Endodermal cell (in vitro differentiated cells): ENCODE measurements at places on chromosomes 3 and 15. TPM values are rescaled to one million over a fixed set of nuclear protein-coding genes. Genes with fewer than 3 reads are reported as not detected.

- no peak for DNase-seq
Observed at GRCh38 chr3:9155028-9155427, 94.4 kb downstream of the SRGAP3 start.

DNA sequence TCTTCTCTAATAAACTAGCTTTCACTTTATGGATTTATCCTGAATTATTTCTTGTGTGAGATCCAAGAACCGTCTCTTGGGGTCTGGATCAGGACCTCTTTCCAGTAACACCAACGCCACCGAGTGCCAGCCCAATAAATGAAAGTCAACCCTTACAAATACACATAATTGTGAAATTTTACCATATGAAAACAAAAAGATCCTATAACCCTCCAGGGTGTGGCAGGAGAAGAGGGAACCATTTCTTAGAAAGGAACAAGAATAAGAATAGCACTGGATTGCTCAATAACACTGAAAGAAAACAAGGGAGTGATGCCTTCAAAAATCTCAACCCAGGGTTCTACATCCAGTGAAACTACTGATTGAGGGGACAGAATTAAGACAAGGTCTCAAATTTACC, 51.6 kb upstream of the ACKR4 start:
- DNase-seq: no peak

DNA sequence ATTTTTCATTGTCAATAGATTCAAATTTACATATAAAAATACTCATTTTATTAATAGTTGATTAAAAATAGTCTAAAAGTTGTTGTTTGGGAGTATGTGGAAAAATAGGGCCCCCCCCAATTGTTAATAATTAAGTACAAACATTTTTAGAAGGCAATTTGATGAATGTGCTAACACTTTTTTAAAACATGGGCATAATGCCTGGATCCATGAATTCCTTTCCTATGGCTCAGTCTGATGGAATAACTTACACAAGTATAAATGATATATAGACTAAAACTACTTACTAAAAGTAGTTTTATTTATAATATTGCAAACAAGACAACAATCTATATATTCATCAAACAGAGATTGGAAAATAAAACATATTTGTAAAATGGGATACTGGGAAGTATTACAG, 247.2 kb upstream of the LRRN1 start:
- DNase-seq: no peak

GRCh38 chr3:104279617-104280016, 1087.1 kb upstream of the ALCAM start:
- DNase-seq: no peak

DNA sequence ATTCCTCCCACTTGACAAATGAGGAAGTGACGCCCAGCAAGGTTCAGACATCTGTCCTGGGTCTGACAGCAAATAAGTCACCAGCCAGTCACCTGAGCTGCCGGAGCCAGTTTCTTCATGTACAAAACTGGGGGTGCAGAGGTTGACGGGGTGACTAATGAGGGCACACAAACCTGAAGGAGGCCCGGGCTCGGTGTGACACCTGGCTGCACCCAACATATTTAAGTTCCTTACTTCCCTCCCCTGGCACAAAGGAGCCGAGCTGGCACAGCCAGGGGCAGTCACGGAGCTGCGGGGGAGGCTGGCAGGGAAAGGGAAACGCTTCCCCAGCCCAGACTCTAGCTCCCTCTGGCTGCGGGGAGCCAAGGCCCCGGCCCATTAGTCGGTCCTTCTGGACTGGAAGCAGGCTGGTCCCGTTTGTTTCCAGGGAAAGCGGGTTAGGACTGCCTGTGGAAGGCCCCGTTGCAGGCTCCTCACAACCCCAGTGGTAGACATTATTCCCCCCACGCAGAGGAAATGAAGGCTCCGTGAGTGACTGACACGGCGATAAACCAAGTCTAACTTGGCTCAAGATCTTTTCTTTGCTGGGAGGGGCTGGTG, 2.3 kb downstream of the FBXL22 start:
- peak; percentile 84 for DNase-seq

DNA sequence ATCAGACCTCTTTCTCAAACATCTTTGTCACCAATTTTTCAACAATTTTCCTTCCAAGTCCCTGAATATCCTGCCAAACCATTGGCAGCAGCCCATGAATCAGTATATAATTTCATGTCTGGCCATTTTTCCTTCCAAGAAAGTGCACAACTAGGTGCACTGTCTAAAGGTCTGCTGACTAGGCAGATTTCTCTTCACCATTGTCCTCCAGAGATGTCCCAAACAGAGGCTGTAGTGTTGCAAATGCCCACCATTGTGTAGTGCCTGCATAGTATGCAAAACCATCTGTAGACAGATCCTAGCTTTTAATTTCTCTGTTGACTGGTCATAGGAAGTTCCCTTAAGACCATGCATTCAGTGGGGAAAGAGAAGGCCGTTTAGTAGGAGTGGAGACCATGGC, 25.0 kb upstream of the GOLGA6L2 start:
- no peak for DNase-seq

DNA sequence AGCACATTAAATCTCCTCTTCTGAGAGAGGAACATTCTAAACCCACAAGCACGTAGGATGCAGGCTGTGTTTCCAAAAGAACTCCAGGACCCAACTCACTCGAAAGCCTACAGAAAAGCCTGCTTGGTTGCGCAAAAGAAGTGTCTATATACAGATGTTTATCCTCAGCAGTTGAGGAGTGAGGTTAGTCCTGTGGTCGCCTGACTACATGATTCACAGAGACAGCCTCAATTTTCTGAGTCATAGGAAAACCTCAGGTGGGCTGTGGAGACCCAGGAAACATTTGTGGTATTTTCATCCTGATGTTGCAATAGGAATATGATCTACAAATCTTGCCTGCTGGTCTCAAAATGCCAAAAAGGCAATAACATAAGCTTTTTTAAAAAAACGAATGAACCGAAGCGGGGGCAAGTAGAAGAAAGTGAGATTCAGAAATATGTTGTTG, 183.8 kb upstream of the THRB start:
- DNase-seq: no peak

DNA sequence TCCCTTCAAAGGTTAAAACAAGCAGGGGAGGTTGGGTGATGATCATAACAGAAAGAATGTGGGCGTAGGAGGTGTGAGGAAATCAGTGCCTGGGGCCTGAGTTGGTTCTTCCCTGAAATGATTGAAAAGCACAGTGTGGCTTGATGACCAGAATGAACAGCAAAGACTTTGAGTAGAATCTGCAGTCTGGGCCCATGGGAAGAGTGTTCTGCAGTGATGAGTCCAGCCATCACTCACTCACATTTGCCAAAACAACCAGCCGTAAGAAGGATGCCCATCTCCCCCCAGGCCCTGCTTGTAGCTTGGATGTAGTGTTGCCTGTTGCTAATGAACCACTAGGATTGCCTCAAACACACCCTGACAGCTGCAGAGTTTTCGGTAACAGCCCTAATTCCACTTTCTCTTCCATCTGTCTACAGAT, 67.9 kb downstream of the VGLL3 start:
- no peak for DNase-seq

DNA sequence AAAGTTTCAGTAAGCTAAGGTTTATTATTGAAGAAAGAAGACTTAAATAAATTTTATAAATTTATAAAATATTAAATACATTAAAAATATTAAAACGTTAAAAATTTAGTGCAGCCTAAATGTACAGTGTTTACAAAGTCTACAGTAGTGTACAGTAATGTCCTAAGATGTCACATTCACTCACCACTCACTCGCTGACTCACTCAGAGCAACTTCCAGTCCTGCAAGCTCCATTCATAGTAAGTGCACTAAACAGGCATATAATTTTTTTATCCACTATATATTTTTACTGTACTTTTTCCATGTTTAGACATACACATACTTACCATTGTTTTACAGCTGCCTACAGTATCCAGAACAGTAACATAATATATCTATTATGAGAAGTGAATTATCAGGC, 51.5 kb downstream of the TJP1 start:
- no peak for DNase-seq

GRCh38 chr15:68224108-68224507, 5.4 kb downstream of the CLN6 start:
- DNase-seq: no peak

- no peak for DNase-seq
Observed at GRCh38 chr3:170154084-170154483, 27.4 kb downstream of the PHC3 start.

GRCh38 chr15:38389924-38390542, 63.9 kb upstream of the FAM98B start:
- DNase-seq: peak; percentile 90

DNA sequence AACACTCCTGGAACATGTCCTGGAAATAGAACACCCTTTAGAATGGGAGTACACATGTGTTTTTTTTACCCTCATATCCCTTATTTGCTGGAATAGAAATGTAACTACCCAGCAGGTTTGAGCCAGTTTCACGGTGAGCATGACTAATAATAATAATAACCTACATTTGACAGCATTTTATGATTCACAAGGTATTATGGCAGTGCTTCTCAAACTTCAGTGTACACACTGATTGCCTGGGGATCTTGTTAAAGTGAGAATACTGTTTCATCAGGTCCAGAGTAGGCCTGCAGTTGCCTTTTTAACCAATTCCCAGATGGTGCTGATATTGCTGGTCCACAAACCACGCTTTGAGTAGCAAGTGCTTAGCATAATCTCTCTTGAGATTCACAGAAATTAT, 63.9 kb downstream of the NFKBIZ start:
- DNase-seq: no peak

- no peak for DNase-seq
Observed at GRCh38 chr15:67080118-67080899, 14.9 kb downstream of the SMAD3 start.

GRCh38 chr3:16665282-16665741, 60.1 kb upstream of the DAZL start:
- no peak for DNase-seq

- DNase-seq: no peak
Observed at GRCh38 chr3:165144271-165144670, 51.9 kb downstream of the SLITRK3 start.

DNA sequence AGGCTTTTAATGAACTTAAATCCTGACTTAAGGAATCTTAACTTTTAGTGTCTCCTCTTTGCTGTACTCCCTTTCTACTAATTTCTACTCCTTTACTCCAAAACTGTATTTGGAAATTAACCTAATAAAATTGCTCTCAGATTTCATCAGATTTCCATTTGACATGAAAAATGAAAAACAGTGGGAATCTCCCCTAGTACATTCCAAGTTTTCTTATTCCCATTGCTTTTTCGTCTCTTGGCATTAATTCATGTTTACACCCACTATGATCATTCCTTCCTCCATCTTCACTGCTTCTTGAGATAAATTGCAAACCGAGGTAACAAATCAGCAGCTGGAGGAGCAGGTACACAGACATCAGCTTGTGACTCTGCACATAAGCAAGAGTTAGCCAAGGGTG, 208.7 kb downstream of the VGLL3 start:
- DNase-seq: no peak

- peak; percentile 90 for DNase-seq
Observed at GRCh38 chr3:72347819-72348319, 500.4 kb downstream of the SHQ1 start.

CLDN16 gene
- 0.96 to 1.5 TPM (median 1.1 TPM) in 3 replicates for total RNA-seq

ST8SIA2 gene
- 7.7 and 8.9 TPM in 2 replicates for total RNA-seq

MUC4 gene
- 1.7 and 2.3 TPM in 2 replicates for total RNA-seq

PLA2G4F gene
- total RNA-seq: 0.22 to 0.89 TPM (median 0.48 TPM) in 3 replicates

POLQ gene
- 10.1 and 12.6 TPM in 2 replicates for total RNA-seq

PLA2G4D gene
- total RNA-seq: not detected in 2 replicates

AGBL1 gene
- 0.11 TPM in 1 of 3 replicates, not detected in the others for total RNA-seq

TEX55 gene
- total RNA-seq: not detected in 3 replicates
